Calu3 (cell line): ENCODE measurements at places on chromosomes 2 and 18. TPM values are rescaled to one million over a fixed set of nuclear protein-coding genes. Genes with fewer than 3 reads are reported as not detected.

The FBXO41 gene
- 15.0 and 16.1 TPM in 2 replicates for total RNA-seq

The C2orf72 gene
- total RNA-seq, result 0.66 and 0.83 TPM in 2 replicates

GRCh38 chr2:215918901-215919599 lies 94.3 kb downstream of the MREG start:
- H3K4me1 ChIP-seq, result peaks cover 28% of the 10 kb centered on the region
- no peak overlapping the region for H3K4me3 ChIP-seq
- peaks cover 11% of the 10 kb centered on the region for H3K36me3 ChIP-seq
- H3K27ac ChIP-seq, result no peak overlapping the region
- no peaks in the 10 kb centered on the region for H3K27me3 ChIP-seq
- DNase-seq, result no peak

DNA sequence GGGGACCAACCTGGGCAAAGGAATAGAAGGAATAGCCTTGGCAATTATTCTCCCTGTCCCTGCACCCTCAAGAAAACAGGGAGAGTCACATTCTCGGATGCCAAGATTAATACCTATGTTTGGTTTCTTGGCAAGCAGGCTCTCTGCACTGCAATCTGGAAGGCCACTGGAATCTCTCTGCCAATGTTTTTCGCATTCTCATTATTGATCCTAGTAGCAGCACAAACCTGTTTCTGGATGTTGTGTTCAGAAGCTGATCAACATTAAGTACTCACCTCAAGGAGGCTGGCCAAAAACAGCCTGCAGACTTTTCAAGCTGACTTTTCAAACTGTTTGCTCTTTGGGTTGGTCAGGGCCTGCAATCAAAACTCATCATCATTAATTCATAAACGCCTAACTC lies 62.2 kb downstream of the CLHC1 start:
- H3K27ac ChIP-seq, result no peak overlapping the region
- no peak overlapping the region for H3K4me3 ChIP-seq
- no peaks in the 10 kb centered on the region for H3K27me3 ChIP-seq
- no peak for DNase-seq

DNA sequence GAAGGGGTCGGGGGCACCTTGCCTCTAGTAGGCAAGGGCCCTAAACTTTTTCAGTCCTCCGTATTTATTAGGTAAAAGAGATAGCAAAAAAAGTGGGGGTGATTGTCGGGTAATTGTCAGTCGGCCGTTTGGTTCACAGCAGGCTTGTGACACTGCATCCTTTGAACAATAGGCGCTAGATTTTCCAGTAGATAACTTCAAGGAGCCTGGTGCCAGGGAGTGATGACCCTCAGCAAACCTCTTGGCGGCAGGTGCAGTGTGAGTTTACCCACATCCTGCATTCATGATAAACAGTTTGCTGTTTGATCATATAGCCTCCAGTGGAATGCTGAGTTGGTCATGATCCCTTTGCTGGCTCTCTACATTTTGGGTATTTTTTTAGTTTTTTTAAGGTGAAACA lies 22.9 kb downstream of the SERPINB8 start:
- no peak for DNase-seq
- H3K4me1 ChIP-seq, result no peaks in the 10 kb centered on the region
- H3K36me3 ChIP-seq, result peaks cover 11% of the 10 kb centered on the region
- no peaks in the 10 kb centered on the region for H3K27me3 ChIP-seq
- no peak overlapping the region for H3K27ac ChIP-seq
- no peak overlapping the region for H3K4me3 ChIP-seq

GRCh38 chr2:221346411-221346810 lies 225.7 kb downstream of the EPHA4 start:
- H3K4me3 ChIP-seq, result no peak overlapping the region
- H3K27ac ChIP-seq, result no peak overlapping the region
- DNase-seq, result no peak
- no peaks in the 10 kb centered on the region for H3K36me3 ChIP-seq

DNA sequence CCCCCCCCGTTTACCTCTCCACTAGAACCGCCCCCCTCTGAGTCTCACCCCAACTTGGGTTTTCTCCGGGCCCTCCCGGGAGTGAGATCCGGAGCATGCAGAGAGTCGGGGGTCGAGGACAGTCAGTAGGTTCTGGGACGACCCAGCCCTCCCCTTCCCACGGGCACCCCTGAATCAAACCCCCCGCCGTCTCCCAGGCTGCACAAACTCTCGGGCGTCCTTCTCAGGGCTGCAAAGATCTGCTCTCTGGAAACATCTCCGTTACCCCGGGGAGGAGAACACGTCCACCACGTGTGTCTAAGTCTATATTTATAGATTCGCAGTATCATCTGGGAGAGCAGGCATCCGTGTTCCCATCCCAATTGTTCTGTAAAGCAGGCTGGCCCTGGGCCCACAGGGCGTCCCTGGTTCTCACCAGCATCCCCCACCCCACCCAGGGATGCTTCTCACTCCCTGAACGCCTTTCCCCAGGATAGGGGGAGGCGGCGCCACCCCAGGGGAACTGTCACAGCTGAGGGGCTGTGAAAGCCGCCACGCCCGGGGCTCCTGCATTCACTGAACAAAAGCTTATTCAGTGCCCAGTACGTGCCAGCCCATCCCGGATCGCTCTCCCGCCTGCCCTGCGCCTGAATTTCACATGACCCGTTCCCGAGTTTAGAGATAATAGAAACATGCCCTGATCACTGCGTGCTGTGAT lies 765 bp upstream of the DIPK1C start:
- peaks cover 96% of the 10 kb centered on the region for H3K27me3 ChIP-seq
- H3K4me3 ChIP-seq, result peak overlapping the region; percentile 66
- peaks cover 5% of the 10 kb centered on the region for H3K36me3 ChIP-seq
- no peak for DNase-seq
- peaks cover 8% of the 10 kb centered on the region for H3K4me1 ChIP-seq
- no peak overlapping the region for H3K27ac ChIP-seq

- no peaks in the 10 kb centered on the region for H3K27me3 ChIP-seq
- no peak for DNase-seq
- peak overlapping the region; percentile 5 for H3K27ac ChIP-seq
- no peaks in the 10 kb centered on the region for H3K36me3 ChIP-seq
These were observed 47.8 kb upstream of the CAVIN2 start for GRCh38 chr2:191894681-191895147.

The CHST10 gene
- 14.2 and 15.5 TPM in 2 replicates for total RNA-seq

The MC5R gene
- not detected in 2 replicates for total RNA-seq

The CRYBA2 gene
- total RNA-seq, result not detected in 2 replicates

GRCh38 chr2:218438596-218438995 lies 19.7 kb downstream of the VIL1 start:
- H3K4me1 ChIP-seq, result no peaks in the 10 kb centered on the region
- no peak overlapping the region for H3K4me3 ChIP-seq
- H3K36me3 ChIP-seq, result peaks cover 14% of the 10 kb centered on the region
- H3K27me3 ChIP-seq, result no peaks in the 10 kb centered on the region
- no peak overlapping the region for H3K27ac ChIP-seq

GRCh38 chr2:10097352-10098148 lies 17.3 kb upstream of the CYS1 start:
- DNase-seq, result peak; percentile 80
- no peaks in the 10 kb centered on the region for H3K27me3 ChIP-seq
- no peaks in the 10 kb centered on the region for H3K36me3 ChIP-seq
- H3K27ac ChIP-seq, result no peak overlapping the region
- H3K4me3 ChIP-seq, result no peak overlapping the region

The DUSP2 gene
- total RNA-seq, result 4.1 and 5.9 TPM in 2 replicates

DNA sequence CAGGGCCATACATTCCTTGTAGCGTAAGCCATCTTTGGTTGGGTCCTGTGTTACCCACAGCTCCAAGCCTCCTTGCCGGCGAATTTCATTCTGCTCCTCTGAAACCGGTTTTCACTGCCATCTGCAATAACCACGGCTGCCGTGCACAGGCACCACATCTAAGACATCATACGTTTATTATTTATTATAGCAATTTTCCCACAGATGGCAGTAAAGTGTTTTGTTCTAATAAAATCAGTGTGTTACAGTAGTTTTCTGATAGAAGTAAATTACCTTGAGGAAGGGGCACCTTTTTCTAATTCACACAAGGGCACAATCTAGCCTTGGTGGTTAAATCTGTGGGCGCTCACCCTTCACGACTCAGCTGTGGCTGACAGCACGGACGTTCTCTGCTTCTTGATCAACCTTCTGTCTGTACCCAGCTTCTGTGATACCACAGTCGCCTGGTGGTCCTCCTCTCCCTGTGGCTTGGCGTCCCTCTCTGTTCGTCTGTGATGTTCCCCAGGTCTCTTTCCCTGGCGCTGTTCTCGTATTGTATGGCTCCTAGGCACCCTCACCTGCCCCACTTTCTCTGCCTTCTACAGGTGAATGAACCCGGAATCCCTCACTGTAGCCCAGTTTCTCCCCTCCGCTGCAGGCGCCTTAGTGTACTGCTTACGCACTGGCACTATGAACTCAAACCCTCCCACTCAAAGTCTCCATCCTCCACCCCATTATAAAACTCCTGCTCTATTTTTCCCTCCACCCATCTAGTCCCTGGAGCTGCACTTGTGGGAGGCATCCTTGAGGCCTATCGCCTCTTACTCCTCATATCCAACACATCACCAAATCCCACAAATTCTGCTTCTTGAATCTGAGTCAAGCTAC lies 236.8 kb downstream of the DYSF start:
- H3K4me1 ChIP-seq, result no peaks in the 10 kb centered on the region
- no peaks in the 10 kb centered on the region for H3K36me3 ChIP-seq
- H3K4me3 ChIP-seq, result no peak overlapping the region
- DNase-seq, result no peak
- peaks cover 84% of the 10 kb centered on the region for H3K27me3 ChIP-seq
- no peak overlapping the region for H3K27ac ChIP-seq

The UGT1A4 gene
- 6.1 TPM in 2 replicates for total RNA-seq

GRCh38 chr2:61658841-61659780 lies 121.0 kb upstream of the XPO1 start:
- H3K4me3 ChIP-seq, result peak overlapping the region; percentile 39
- H3K27me3 ChIP-seq, result no peaks in the 10 kb centered on the region
- H3K4me1 ChIP-seq, result peaks cover 53% of the 10 kb centered on the region
- DNase-seq, result peak; percentile 48
- peaks cover 8% of the 10 kb centered on the region for H3K36me3 ChIP-seq

DNA sequence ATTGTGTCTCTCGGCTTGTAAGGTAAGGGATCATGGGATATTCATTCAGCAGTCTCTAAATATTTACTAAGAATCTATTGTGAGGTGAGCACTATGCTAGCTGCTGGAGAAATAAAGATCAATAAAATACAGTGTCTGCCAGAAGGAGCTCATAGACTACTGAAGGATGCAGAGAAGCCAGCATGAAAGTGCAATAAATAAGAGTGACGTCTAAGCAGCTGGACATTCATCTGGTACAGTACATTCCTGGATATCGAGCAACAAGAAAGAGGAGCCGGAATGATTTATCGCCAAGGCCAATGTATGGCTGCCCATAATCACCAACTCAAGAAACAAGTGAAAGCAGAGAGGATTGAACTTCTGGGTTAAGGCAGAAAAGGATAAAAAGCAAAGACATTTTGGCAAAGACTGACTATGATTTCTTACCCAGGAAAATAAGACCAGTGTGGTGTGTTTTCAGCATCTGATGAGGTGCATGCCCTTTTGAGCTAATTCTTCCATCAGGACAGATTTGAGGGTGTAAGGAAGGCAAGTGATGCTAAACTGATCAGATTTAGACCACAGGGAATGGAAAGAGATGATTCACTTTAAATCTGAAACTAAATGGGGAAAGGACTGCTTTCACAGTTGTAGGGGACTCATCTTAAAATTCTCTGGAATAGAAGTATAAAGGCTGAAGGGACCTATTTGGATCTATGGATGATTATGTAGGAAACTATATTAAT lies 18.7 kb upstream of the LMAN1 start:
- no peak overlapping the region for H3K4me3 ChIP-seq
- no peaks in the 10 kb centered on the region for H3K36me3 ChIP-seq
- peaks cover 42% of the 10 kb centered on the region for H3K27me3 ChIP-seq
- no peak overlapping the region for H3K27ac ChIP-seq

- no peak overlapping the region for H3K4me3 ChIP-seq
- no peaks in the 10 kb centered on the region for H3K27me3 ChIP-seq
- DNase-seq, result peak; percentile 82
- H3K4me1 ChIP-seq, result peaks cover 29% of the 10 kb centered on the region
- H3K36me3 ChIP-seq, result no peaks in the 10 kb centered on the region
- peak overlapping the region; percentile 86 for H3K27ac ChIP-seq
These were observed 32.6 kb upstream of the CCBE1 start for GRCh38 chr18:59729781-59730180.

- H3K27me3 ChIP-seq, result no peaks in the 10 kb centered on the region
- no peaks in the 10 kb centered on the region for H3K36me3 ChIP-seq
- no peak for DNase-seq
- H3K27ac ChIP-seq, result no peak overlapping the region
- H3K4me3 ChIP-seq, result no peak overlapping the region
- H3K4me1 ChIP-seq, result peaks cover 8% of the 10 kb centered on the region
These were observed 57.7 kb downstream of the PRKCE start for GRCh38 chr2:45709137-45709536.

DNA sequence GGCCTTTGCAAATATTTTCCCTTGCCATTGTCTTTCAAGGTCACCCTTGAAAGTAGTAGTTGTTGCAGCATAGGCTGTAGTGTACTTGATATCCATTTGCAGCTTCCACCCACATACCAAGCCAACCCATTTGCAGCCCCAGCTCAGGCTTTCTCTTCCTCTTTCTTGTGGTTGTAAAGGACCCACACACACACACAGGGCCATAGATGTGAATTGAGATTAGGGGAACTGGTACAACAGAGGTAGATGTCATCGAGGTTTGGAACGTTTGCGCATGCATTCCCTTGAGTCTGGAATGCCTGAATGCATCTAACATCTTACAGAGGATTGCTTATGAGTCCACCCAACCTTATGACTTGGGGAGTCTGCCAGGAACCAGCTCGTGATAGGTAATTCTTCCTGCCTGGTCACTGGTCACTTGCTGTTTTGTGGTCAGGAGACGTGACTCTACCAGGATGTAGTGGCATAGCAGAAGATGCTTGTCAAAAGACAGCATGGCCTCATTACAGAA lies 91.9 kb downstream of the MRPS9 start:
- no peak overlapping the region for H3K4me3 ChIP-seq
- no peaks in the 10 kb centered on the region for H3K4me1 ChIP-seq
- no peaks in the 10 kb centered on the region for H3K36me3 ChIP-seq
- no peak for DNase-seq
- no peak overlapping the region for H3K27ac ChIP-seq
- H3K27me3 ChIP-seq, result peaks cover 96% of the 10 kb centered on the region

The GLI2 gene
- total RNA-seq, result 1.4 and 1.6 TPM in 2 replicates

The NGEF gene
- total RNA-seq, result 1.3 and 1.7 TPM in 2 replicates

GRCh38 chr2:241232736-241233575 lies 44.5 kb downstream of the ANO7 start:
- no peaks in the 10 kb centered on the region for H3K27me3 ChIP-seq
- no peak for DNase-seq
- peaks cover 78% of the 10 kb centered on the region for H3K36me3 ChIP-seq
- H3K4me1 ChIP-seq, result no peaks in the 10 kb centered on the region
- H3K4me3 ChIP-seq, result no peak overlapping the region
- H3K27ac ChIP-seq, result no peak overlapping the region

DNA sequence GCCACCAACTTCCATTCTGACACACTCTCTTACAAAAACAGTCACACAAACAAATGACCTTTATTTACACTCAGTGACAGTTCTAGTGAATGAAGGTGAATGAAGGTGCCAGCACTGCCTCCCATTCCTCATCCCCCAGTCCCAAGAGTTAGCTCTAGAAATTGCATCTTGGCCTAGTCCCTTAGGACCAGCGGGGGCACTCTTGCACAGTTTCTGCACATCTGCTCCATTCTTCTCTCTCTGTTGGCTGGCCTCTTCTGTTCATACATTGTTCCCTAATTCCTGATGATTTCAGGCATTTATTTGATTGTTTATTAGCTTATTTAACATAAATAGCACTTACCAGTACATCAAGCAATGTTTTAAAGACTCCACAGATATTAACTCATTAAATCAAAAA lies 30.9 kb downstream of the GAREM1 start:
- DNase-seq, result peak; percentile 30
- no peak overlapping the region for H3K4me3 ChIP-seq
- no peak overlapping the region for H3K27ac ChIP-seq
- no peaks in the 10 kb centered on the region for H3K27me3 ChIP-seq
- H3K36me3 ChIP-seq, result no peaks in the 10 kb centered on the region
